ENCODE measurements at places on chromosomes 7 and 10.

- DNase-seq: no peak
Observed at GRCh38 chr7:135088566-135088965, 59.3 kb upstream of the TMEM140 start.

- no peak for DNase-seq
Observed at GRCh38 chr7:156829669-156830336, 63.2 kb downstream of the LMBR1 start.

- DNase-seq: no peak
Observed at GRCh38 chr7:22117222-22117621, 171.5 kb upstream of the CDCA7L start.

DNA sequence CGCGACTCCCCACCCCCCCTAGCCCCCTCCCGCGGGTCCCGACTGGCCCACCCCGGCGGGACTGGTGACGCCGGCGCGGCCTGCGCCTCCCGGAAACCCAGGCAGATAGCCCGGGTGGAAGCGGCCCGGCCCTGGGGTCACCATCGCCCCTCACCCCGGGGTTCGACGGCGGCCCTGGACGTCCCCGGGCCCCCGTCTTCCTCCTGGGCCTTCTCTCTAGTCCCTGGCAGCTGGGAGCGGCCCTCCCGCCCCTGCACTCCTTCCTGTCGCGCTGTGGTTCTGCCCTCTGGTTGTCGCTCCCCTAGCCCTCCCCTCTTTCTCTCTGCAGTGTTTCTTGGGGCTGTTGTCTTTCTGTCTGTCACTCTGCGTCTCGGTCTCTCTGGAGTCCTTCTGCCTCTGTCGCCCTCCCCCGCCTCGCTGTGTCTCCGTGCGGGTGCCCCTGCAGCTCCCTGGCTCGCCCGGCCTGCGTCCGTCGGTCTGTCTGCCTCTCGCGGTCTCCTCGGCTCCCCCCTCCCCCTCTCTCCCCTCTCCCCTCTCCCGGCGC, 90.5 kb upstream of the PAX2 start:
- no peak for DNase-seq

- DNase-seq: no peak
Observed at GRCh38 chr7:21891291-21891690, 54.4 kb downstream of the CDCA7L start.

GRCh38 chr7:41065663-41066062, 637.2 kb downstream of the INHBA start:
- no peak for DNase-seq

DNA sequence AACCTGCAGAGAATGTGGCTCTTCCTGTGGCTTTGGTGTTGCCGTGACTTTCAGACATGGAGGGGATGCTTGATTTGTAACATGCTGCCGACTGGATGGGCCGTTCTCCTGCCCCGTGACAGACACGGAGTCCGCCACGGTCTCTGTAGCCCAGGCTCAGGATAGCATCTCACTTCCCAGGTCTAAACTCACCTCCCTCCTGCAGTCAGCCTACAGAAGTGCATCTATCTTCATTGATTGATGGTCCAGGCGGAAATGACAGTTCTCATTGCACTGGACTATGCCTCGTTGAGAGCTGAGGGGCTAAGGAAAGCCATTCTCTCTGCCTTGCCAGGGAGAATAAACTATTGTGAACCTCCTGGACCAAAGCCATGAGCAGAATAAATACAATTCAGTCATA, 77.5 kb downstream of the CHN2 start:
- DNase-seq: no peak

DNA sequence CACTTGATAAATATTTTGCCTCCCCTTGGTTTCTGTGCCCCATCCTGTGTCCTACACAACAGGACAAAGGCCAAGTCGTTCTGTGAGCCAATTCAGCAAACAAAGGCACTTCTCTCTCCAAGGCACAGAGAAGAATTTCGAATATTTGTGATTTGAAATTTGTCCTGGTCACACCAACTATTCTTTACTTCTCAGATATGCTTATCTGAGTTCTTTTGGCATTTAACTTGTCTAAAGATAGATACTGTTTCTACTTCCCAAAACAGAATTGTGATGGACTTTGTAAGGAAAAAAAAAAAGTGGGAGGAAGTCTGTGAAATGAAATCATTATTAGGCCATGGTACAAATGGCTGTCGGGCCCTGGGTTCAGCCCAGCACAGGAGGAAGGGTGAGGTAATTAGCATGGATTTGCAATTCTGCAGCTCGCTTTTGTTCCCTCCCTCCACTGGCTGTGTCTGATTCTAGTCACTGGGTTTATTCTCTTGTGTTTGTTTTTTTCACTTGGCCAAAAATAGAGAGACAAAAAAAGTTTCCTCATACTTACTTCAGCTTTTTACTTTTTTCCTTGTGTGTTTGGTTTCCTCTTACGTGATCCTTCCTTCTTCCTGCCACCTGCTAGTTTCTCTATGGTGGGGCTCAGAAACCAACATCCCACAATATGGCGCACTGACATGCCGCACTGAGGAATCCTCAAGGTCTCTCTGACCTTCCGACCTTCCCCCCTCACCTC, 108.2 kb upstream of the MKLN1 start:
- no peak for DNase-seq

- DNase-seq: no peak
Observed at GRCh38 chr7:34759477-34760125, 101.6 kb downstream of the NPSR1 start.

GRCh38 chr7:109449760-109450159, 880.1 kb downstream of the DNAJB9 start:
- DNase-seq: no peak

DNA sequence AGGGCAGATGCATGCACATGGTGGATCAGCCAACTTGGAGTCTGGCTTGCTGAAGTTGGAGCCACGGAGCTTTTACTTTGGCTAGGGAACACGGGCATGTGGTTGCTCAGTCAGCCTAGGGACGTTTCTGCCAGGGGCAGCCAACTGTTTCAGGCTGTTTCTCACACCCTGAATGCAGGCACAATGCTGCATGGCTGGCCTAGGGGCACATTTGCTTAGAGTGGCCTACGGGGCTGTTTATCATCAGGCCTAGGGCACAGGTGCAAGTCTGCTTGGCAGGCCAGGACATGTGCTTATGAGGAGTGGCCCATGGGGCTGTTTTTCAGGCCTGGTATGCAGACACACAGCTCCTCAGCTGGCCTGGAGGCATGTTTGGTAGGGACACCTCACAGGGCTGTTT, 107.4 kb downstream of the GSAP start:
- no peak for DNase-seq

- DNase-seq: no peak
Observed at GRCh38 chr7:154383045-154383444, 330.8 kb downstream of the DPP6 start.

- peak; percentile 5 for DNase-seq
Observed at GRCh38 chr7:18257711-18258110, 230.1 kb upstream of the PRPS1L1 start.

- DNase-seq: peak; percentile 1
Observed at GRCh38 chr10:92242910-92243671, 47.8 kb downstream of the CPEB3 start.

GRCh38 chr10:90417029-90417428, 440.8 kb downstream of the HTR7 start:
- no peak for DNase-seq

GRCh38 chr7:151087245-151088018, 1.2 kb downstream of the AGAP3 start:
- DNase-seq: peak; percentile 43

DNA sequence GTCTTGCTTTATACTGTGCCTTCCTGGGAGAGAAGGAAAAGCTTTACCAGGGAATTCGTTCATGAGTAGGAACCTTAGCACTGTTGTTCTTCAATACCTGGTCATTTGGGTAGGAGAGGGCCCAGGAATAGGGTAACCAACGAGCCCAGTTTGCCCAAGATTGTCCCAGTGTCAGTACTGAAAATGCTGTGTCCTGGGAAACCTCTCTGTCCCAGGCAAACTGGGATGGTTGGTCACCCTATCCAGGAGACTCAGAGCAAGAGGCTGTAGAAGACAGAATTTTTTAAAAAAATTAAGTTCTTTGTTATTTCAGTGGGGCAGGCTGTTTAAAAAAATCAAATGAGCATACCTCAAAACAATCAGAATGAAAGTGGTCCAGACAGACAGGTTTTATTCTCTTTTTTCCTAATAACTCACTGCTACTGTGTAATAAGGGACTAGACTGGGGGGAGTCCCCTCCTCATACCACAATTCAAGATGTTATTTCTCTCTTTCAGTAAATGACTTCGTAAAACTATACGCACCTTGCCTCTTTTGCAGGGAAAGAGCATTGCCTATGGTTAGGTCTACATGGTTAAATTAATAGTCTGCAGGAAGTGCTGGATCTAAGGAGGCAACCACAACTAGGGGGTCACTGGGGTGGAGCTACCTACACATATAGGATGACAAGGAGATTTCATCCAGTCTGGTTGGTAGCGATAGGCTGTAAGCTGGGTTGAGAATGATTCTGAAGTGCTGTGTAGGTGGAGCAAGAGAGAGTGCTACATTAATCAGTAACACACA, 41.1 kb upstream of the FAM133B start:
- no peak for DNase-seq

DNA sequence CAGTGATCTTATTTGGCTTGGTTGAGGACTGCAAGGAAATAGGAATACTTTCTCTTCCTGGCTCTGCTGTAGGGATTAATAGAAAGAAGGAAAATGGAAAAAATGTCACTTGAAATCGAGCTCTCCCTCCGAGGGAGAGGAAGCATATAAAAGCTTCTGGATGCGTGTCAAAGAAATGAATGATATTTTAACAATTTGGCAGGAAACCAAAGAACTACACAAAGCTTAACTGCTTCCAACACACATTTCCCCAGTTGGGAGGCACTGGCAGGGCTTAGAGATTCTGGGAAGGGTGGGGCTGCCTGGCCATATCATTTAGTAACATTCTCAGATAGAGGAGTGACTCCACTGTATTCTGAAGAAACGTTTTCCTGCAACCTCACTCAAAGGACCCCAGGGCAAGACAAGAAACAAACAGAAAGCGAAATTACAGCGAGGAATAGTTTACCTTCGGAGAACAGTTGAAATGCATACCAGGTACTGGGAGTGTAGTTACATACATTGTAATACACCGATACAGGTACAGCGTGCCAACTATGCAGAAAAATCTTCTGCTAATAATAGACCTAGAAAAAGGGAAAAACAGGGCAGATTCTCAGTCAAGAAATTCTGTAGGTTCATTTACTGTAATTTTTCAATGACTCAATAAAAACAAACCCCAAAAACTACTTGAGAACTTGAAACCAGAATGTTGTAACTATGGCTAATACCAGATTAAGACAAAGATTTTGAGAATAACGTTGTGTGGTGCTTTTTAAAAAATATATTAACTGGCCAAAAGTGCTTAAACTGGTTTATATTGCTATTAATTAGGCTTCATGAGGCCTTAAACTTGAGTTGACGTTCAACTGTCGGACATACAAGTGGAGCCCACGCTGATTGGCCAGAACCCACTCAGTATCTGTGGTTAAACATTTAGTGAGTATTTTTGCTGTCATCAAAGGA, 75.7 kb upstream of the ASAH2 start:
- peak; percentile 76 for DNase-seq

GRCh38 chr7:110386913-110387312, 704.0 kb upstream of the LRRN3 start:
- DNase-seq: peak; percentile 0

DNA sequence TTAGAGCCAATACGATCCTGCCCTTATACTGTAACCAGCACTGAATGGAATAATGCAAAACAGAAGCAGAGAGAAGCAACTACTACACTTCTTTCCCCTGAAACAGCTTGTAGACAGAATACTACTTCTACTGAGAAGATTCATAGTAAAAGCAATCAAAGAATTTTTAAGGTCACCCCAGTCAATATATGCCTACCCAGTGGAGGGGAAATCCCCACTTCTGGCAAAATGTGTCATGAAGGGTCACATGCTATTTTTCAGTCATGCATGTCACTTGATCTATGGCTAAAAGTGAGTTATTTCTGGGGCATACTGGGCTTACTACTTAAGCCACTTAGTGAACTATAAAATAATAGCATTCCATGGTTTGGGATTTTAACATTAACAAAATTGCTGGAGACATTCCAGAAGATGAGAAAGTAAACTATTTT, 25.6 kb downstream of the IRF5 start:
- DNase-seq: no peak

DNA sequence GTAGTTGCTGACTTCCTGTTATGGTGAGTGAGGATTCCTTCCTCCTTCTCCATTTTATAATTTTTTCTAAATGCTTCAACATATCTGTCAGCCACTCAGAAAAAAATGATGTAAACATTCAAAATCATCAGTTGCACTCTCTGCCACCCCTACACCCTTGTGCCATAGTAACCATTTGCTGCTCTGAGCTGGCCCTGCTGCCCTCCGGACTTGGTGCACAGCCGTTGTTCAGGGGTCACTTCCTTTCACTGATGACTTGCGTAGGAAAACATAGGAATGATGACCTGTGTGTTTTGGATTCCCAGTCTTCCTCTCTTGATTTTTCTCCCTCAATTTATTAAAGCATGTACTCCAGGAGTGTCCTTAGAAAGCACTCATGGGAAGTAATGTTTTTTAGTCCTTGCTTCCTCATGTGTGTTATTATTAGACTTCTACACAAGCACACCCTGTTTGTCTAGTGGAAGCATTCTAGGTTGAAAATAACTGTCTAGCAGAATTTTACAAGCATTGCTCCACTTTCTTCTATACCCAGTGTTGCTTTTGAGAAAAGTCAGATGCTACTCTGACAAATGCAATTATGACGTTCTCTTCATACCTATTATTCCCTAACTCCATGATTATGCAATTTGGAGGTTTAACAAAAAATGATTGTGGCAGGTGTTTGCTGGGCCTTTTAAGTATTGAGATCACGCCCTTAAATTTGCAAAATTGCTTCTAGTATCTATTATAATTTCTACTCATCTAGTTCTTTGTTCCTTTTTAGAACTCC, 62.6 kb upstream of the MTPN start:
- no peak for DNase-seq

GRCh38 chr10:124569623-124570470, 108.2 kb downstream of the LHPP start:
- no peak for DNase-seq

- DNase-seq: peak; percentile 9
Observed at GRCh38 chr7:71752171-71752935, 620.4 kb downstream of the GALNT17 start.

All from MG63 (cell line).